ENCODE measurements at places on chromosomes 12 and 14.

GRCh38 chr14:22515929-22516328 is 73.1 kb downstream of the DAD1 start:
- no peak for DNase-seq

DNA sequence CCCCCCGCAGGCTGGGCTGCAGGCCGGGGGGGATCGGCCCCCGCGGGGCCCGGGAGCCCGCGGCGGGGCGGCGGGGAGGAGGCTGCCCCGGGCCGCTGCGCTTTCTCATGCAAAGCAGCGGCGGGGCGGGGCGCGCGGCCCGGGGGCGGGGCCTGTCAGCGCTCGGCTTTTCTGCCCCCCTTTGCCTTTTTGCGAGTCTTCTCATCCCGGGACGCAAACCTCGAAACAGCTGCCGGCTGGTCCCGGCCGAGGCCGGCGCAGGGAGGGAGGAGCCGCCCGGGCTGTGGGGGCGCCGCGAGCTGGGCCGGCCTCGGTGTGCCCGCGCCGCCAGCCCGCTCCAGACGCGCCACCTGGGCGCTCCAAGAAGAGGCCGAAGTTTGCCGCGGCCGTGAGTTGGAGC is at the start of gene FZD10:
TSS of gene FZD10 (plus strand) at position 198 of the 400 bp plus-strand sequence. CDS start 479 bp downstream, outside the sequence.
- peak; percentile 13 for DNase-seq

- no peak for DNase-seq
Measured at GRCh38 chr14:36967892-36968555, 204.4 kb downstream of the SLC25A21 start.

GRCh38 chr12:122423258-122424165 is 1.0 kb upstream of the CLIP1 start:
- peak; percentile 41 for DNase-seq

DNA sequence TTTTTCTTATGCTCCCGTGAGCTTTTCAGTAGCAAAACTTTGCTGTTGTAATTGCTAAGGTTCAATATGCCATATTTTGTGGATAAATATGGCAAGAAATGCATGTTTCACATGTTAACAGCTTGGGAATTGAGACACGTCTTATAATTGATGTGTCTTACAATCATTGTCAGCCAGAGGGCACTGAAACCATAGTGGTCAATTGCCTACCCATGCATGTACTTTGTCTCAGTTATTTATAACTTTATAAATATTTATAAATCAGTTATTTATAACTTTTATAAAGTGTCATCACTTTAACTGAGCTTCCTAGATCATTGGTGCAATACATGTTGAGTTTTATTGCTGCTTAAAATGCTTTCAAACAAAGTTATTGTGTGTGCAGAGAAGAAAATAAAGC is 82.0 kb downstream of the CATSPERB start:
- no peak for DNase-seq

DNA sequence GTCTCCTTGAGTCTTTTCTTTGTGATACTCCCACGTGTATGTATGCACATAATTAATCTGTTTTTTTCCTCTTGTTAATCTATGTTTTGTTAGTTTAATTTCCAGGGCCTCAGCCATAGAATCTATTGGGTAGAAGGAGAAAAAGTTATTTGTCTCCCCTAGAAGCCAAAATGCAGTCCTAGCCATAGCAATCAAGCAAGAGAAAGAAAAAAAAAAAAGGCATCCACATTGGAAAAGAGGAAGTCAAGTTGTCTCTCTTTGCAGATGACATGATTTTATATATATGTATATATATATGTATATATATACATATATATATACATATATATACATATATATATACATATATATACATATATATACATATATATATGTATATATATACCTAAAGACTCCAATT is 25.4 kb upstream of the ETV6 start:
- no peak for DNase-seq

DNA sequence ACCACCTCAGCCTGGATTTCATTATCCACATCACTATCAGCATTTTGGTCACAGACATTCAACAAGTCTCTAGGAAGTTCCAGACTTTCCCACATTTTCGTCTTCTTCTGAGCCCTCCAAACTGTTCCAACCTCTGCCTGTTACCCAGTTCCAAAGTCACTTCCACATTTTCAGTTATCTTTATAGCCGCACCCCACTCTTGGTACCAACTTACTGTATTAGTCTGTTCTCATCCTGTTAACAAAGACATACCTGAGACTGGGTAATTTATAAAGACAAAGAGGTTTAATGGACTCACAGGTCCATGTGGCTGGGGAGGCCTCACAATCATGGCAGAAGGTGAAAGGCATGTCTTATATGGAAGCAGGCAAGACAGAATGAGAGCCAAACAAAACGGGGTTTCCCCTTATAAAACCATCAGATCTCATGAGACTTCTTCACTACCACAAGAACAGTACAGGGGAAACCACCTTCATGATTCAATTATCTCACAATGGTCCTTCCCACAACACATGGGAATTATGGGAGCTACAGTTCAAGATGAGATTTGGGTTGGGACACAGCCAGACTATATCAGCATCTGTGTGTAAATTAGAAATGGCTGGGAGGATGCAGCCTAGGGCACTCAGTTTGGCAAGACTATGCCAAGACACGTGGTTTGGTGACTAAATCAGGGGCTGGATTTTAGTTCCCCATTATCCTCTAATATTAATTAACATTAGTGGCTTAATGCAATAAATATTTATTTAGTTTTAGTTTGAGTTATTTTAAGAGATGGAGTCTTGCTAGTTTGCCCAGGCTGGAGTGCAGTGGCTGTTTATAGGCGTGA is 16.2 kb upstream of the FUT8 start:
- DNase-seq: no peak

DNA sequence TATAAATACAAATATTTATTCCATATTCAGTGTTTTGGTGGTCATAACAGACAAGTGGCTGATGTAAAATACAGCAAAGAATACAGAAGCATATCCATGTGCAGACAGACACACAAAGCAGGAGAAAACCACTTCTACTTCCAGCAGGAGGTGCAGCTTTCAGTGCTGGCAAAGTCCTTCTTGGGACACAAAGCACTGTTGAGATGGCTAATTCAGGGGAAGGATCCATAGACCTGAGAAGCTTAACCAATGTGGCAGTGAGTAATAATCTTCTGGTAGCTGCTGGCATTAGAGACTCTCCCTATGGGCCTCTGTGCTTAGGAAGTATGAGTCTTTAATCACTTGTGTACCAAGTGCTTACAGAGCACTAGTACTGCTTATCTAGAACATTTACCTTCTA is 26.8 kb downstream of the AMN1 start:
- no peak for DNase-seq

- no peak for DNase-seq
Measured at GRCh38 chr12:115322275-115322674, 638.3 kb upstream of the TBX3 start.

DNA sequence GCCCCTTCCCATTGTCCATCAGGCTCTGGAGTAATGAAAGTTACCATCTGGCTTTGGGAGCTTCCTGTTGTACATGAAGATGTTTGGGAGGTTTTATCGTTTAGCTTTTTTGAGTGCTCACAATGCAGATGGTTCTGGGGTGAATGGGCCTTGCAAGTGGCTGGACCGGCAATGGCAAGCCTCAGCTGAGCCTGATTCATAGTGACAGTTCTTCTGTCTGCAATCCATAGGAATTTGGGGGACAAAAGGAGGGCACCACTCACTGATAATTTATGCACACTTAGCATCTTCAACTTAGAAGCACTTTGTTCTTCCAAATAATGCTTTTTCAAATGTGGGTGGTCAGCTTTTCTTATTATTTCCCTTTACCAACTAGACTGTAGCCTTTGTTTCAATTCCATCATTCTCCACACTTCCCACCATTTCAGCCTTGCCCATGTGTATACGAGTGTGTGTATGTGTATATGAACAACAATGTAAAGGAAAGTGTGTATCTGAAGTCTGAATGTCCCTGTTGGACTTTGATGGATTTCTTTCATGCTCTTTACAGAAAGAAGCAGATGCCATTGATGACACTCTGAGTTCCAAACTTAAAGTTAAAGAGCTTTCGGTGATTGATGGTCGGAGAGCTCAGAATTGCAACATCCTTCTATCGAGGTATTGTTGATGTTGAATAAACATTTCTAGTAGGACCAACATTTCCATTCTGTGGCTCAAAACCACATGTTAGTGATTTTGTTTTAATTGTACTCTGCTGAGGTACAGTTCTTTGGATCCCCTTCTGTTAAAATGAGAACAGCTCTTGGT is 125.5 kb downstream of the GPR135 start:
- DNase-seq: no peak

DNA sequence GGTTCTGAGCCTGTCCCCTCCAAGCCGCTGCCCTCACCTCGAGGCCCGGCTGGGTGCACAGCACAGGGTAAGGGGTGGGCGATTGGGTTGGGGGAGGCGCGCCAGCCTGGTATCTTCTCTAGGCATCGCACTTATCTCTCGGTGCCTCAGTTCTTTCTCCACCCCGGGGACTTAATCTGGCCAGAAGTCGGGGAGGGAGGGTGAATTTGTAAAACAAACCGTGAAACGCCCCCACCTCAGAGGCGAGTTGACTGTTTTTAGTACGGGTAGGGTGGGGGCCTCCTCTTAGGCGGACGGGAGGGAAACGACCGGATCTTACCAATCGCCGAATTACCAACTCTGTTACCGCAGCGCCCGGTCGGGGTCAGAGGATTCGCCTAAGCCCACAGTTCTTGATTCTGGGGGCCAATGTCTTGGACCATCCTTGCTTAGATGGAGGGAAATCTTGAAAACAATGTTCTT is 1.4 kb upstream of the TBX3 start:
- no peak for DNase-seq

- DNase-seq: no peak
Measured at GRCh38 chr12:103966736-103967135, 1.1 kb downstream of the TDG start.

GRCh38 chr14:103538291-103539055 is 9.5 kb downstream of the TRMT61A start:
- DNase-seq: no peak

GRCh38 chr12:77082021-77082420 is 16.7 kb upstream of the E2F7 start:
- no peak for DNase-seq

DNA sequence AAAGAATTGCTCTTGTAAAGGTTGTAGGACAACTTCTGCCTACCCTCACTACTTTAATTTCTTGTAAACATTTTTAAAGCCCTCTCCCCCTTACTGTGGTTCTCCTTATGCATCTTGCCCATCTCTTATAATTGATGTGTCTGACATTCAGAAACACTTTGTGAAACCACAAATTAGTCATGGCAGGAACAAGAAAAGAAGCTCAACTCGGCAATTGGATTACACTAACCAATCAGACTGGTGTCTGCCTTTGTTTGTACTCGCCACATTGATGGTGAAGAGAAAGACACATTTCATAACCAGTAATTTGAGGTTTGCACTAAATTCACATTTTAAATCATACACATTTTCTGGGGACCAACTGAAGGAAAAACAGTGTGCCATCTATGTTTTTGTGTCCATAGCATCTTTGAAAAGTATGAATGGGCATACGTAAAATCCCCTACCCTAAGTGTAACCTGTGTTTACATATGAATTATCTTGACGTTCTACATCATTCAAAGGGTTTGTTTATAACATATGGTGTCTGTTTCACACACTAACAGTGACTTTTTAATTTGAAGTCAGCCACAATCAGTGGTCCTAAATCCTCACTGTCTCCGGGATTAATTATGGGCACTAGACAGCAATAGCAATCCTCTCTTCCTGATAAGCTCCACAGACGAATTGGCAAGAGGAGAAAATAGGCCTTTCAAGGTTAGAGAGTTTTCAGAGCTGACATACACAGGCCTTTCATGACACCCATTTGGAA is 49.9 kb downstream of the OTX2 start:
- no peak for DNase-seq

- DNase-seq: no peak
Measured at GRCh38 chr14:90458536-90458935, 61.7 kb downstream of the CALM1 start.

DNA sequence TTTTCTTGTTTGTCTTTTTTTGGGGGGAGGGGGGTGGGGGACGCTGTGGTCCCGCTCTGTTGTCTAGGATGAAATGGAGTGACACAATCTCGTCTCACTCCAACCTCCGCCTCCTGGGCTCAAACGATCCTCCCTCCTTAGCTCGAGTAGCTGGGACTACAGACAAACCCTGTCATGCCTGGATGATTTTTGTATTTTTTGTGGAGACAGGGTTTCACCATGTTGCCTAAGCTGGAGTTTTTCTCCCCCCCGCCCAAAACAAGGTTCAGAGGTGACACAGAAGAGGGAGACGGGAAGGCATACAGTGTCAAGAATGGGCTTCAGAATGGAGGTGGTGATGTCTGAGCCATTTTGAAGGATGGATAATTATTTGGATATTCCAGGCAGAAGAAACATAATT is 116.9 kb upstream of the ATF1 start:
- no peak for DNase-seq

- DNase-seq: no peak
Measured at GRCh38 chr12:42666671-42667243, 77.2 kb upstream of the PRICKLE1 start.

DNA sequence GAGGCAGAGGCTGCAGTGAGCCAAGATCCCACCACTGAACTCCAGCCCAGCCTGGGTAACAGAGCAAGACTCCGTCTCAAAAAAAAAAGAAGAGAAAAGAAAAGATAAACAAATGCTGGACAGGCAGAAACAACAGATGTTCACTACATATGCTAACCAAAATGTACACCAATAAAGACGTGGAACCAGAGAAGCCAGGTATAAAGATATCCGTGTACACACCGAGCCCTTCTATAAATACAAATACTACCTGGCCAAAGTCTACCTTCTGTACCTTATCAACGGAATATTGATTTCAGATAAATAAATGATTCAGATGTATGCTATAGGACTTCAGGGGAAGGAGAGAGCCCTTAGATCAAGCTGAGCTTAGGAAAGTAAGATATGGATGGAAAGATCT is 10.8 kb upstream of the KRT8 start:
- no peak for DNase-seq

GRCh38 chr12:107091989-107092641 is 1.2 kb downstream of the CRY1 start:
- no peak for DNase-seq

DNA sequence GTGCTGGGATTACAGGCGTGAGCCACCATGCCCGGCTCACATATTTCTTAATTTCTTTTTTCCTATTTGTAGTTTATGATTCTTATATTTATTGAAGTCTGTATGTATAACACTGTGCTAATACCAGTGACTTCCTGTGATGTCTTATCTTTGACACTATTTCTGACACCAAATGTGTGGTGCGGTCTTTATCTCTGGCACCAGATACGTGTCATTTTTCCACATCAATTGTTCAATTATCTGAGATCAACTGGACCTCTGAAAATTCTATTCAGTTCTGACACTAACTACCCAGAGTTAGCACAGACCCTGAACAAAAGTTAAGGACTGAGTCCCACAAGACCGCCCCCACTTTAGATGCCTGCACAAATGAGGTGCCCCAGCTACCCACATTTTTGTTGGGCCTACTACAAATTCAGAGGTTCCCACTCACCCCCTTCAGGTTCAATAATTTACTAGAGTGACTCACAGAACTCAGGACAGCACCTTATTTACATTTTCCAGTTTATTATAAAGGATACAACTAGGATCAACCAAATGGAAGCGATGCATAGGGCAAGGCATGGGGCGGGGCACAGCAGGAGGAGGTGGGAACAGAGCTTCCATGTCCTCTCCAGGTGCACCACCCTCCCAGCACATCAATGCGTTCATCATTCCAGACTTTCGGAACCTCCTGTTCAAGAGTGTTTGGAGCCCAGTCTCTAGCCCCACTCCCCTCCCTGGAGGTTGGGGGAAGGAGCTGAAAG is 11.6 kb upstream of the SRSF9 start:
- no peak for DNase-seq

Data from anterior cingulate cortex (tissue), 58 donors.